Putamen (tissue), 1 donor: ENCODE measurements at places on chromosomes 5 and 9.

GRCh38 chr9:5263351-5264218 lies 32.4 kb downstream of the INSL4 start:
- no peak for DNase-seq

- DNase-seq = no peak
These were observed 38.2 kb downstream of the GALNT10 start for GRCh38 chr5:154228696-154229095.

DNA sequence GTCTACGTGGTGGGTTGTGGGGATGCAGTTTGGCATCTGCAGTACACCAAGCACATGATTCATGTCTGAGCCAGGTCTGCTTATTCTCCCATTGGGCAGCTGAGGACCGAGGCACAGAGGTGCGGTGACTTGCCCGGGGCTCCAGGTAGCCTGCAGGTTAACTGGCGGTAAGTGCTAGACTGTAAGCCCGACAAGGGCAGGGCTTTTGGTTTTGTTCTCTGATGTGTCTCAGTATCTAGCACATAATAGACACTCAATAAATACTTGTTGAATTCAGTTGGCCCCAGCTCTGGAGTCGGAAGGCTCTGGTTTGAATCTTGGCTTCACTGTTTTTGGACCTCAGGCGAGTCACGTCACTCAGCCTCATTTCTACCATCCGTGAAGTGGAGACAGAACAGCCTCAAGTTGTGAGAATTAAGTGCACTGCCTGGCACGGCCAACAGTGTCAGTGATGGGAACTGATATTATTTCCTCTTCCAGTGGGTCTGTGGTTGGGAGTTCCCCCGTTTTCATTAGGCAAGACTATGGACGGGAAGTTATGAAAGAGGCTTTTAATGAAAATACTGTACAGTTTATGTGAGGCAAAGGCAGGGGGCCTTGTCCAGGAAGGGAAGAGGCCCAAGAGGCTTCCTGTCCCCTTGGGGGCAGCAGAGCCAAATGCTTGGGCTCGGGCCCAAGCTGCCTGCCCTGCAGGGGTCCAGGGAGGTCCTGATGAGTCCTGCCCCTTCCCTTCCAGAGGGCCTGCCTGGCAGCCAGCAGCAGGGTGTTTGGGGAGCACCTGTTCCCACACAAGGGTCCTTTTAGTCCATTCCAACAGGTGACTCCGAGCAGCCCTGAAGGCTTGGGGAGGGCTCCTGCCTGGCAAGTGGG lies 3.3 kb downstream of the PRELID1 start:
- DNase-seq = no peak

DNA sequence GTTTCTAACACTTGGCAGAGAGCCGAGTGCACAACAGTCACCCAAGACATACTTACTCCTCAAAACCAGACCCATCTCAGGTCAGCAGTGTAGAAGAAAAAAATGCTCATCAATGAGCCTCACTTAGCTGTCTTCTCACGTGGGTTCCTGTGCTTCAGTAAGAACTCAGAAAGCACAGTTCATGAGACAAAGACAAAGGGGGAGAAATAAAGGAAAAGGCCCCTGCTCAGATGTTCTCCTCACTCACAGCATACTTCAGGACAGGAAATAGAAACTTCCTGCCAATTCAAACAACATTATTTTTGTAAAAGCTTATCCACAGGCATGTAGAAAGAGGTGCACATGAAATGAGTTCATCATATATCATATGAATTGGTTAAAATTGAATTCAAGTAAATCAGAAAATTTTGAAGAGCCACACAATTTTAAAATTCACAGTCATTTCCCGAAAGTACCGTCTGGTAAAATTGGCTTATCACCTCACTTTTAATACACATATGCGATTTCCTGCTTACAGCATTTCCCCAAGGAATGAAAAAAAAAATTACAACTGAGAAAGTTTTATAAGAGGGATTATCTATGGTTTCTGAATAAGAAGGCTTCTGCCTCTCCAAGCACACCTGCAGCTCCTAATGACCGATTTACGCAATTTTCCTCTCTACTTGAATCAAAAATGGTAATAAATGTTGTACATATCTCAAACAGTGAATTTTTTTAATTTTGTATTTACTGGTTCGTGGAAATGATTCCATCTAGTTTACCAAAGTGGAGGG lies 328.3 kb downstream of the TMEM167A start:
- no peak for DNase-seq

DNA sequence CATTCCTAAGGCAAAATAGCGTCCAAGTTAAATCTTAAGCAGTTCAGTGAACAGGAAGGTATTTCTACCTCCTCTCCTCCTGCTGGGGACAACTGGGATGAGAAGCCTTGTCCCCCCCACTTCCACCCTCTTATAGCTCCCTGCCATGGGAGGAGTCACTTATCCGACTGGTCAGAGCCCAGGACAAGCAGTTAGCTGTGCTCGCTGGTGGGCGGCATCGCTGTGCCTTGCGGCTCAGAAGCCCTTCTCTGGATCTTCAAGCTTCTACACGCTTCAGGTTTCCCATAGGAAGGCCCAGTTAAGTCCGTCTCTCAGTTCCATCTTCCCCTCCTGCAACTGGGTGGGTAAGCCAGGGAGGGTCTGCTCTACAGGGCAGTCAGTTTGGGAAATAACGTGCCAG lies 77.2 kb downstream of the PAX5 start:
- DNase-seq = no peak

- DNase-seq = no peak
These were observed 32.9 kb upstream of the PDE8B start for GRCh38 chr5:77177576-77177975.

DNA sequence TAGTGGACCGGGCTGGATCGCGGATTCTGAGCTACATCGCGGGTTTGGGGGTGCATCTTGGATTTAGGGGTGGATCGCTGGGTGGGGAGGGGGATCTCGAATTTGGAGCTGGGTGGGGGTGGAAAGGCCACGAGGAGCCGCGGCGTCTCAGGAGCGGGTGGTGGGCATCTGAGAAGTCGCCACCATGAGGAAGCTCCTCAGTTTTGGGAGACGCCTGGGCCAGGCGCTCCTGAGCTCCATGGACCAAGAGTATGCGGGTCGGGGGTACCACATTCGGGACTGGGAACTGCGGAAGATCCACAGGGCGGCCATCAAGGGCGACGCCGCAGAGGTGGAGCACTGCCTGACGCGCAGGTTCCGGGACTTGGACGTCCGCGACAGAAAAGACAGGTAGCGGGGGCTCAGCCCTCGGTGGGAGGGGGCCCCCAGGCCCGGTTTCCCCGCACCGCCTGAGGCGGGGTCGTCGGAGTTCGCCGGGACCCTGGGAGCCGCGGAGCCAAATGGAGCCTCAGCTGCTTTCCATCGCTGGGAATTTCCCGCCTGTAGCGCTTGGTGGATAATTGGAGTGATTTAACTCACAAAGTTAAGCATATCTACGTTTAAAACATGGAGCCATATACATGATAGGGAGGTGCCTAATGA lies 376 bp downstream of the ANKRD18B start:
- DNase-seq = no peak

DNA sequence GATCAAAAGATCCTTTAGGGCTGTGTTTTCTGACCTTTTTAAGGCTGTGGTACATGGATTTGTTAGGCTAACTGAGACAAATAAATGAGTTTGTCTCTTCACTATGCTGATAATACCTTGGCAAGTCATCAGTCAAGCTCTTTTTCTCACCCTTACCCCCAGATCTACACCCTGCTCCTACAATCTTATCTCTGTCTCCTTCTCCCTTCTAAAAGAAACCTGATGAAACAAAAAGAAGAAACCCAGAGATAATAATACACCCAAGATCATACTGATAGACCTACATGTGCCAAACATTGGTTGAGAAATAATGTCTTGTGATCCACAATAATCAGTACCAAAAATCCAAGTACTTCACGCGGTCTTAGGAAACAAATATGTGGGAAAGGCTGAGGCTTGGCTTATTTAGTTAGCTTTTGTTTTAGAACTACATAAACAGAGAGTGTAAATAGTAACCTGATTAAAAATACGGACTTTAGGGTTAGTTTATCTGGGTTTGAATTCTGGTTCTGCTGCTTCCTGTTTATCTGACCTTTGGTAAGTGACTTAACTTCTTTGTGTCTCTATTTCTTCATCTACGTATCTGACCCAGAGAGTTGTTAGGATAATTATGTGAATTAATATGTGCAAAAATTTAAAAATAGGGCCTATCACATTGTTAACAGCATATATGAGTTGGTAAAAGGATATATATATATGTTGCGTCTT lies 24.8 kb upstream of the PDCD1LG2 start:
- DNase-seq = no peak

- DNase-seq = no peak
These were observed 322.6 kb downstream of the FBXL17 start for GRCh38 chr5:108059334-108059733.

DNA sequence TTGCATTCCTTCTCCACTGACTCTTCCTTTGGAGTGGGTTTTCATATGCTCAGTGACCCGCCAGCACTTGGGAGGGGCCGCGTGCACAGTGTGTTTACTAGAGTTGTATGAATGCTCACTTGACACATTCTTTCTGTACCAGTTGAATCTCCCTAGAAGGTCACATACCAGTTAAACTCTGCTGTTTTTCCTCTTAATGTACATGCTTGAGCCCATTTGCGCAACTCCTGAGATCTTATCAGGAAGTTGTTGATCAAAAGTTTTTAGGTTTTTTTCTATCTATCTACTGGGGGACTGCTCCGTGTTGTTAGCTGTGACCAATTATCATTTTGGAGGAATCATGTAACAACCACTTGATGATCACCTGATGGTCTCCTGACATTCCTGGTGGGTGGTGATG lies 392.7 kb downstream of the CDH9 start:
- no peak for DNase-seq

- no peak for DNase-seq
These were observed 148.4 kb upstream of the MAP3K1 start for GRCh38 chr5:56666901-56667300.

DNA sequence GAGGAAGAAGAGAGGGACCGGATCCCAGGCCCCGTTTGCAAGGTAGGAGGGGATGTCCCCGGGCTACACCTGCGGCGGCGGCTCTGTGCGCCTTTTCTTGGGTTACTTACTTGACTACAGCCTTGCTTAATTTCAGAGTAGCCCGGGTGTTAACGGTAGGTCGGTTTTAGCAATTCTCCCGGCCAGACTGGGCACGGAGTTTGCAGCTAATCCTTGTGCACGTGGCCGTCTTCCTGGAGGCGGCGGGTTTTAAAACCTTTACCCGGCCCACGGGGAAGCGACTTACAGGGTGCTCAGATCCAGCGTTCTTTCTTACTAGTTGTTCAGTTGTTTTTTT lies 313 bp downstream of the BRIX1 start:
- DNase-seq = no peak

DNA sequence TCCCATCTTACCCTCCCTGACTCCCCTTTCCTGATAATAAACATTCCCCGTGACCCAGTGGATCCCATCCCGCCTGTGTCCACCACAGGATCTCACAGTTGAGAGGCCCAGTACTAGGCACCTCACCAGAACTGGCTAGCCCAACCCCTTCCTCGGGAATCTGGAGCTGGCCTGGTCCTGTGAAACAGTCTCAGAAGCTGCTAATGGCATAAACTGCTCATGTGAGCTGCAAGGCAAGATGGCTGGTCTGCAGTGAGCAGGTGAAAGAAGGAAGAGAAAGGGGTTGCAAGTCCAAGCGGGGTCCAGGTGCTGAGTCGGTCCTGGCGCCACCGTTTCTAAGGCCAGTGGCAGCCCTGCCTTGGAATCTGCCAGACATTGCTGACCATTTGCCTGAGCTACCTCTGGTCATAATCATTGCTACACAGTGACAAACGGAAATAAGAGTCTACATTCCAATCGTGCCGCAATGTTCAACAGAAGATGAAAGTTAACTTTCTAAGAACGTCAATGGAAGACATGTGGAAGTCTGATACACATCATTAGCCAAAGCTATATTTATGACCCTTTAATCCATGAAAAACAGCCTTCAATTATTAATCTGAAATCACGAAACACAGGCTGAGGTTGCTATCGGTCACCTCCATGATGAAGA lies 33.7 kb downstream of the DNAH5 start:
- DNase-seq = no peak

- DNase-seq = no peak
These were observed 25.3 kb upstream of the COL5A1 start for GRCh38 chr9:134616341-134616740.

- no peak for DNase-seq
These were observed 648.5 kb downstream of the BNC2 start for GRCh38 chr9:16221822-16222547.

DNA sequence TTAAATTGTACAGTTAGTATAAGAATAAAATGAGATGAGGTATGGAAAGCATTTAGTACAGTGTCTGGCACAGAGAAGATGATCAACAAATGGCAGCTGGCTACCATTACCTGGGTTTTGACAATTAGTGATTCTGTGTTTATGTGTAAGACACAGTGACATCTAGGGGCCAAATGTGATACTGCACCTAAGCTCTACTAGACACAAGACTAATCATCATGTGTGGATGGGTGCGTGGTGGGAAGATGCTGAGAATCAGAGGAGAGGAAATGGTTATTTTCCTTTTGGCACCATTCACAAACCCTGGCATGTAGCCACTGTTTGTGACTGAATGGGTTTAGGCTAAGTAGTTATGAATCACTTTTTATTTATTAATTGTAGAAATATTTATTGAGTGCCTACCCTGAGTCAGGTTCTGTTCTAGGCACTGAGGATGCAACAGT lies 109.8 kb upstream of the TBC1D2 start:
- DNase-seq = no peak

GRCh38 chr9:755454-756381 lies 85.8 kb upstream of the DMRT1 start:
- DNase-seq = no peak

- no peak for DNase-seq
These were observed 228.3 kb downstream of the ARHGAP26 start for GRCh38 chr5:142998316-142999020.

GRCh38 chr9:36721846-36722588 lies 149.3 kb downstream of the MELK start:
- DNase-seq = no peak

DNA sequence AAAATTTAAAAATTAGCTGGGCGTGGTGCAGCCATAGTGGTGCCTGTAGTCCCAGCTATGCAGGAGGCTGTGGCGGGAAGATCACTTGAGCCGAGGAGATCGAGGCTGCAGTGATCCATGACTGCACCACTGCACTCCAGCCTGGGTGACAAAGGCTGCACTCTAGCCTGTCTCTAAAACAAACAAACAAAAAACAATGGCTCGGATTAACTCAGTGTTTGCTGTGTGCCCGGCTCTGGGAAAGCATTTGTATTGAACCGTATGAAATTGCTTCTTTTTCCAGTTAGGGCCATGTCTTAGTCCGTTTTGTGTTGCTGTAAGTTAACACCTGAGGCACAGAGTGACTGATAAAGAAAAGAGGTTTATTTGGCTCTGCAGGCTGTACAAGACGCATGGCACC lies 62.6 kb downstream of the CFAP77 start:
- DNase-seq = no peak

DNA sequence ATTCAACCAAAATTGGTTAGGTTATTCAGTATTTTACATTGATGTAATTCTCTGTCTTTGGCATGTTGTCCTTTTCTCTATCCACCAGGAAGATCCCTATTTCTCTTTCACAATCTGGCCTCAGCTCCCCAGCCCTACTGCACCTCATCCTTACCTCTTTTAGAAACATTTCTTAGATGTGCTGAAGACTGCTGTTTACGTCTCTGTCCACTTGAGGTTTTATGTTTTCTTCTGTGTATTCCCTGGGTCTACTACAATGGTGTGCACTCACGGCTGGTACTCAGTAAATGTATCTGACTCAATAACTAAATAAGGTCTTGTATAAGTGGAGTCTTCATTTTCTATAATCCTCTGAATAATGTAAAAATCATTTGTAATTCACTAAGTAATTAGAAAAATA lies 822.7 kb downstream of the DTWD2 start:
- DNase-seq = no peak
